ENCODE measurements at places on chromosomes 4 and X.

- no peak for DNase-seq
Measured at GRCh38 chrX:155314260-155314659, 20.2 kb downstream of the CLIC2 start.

GRCh38 chr4:52877036-52877435 is 14.9 kb downstream of the RASL11B start:
- no peak for DNase-seq

GRCh38 chr4:107937040-107937439 is 5.7 kb downstream of the CYP2U1 start:
- no peak for DNase-seq

DNA sequence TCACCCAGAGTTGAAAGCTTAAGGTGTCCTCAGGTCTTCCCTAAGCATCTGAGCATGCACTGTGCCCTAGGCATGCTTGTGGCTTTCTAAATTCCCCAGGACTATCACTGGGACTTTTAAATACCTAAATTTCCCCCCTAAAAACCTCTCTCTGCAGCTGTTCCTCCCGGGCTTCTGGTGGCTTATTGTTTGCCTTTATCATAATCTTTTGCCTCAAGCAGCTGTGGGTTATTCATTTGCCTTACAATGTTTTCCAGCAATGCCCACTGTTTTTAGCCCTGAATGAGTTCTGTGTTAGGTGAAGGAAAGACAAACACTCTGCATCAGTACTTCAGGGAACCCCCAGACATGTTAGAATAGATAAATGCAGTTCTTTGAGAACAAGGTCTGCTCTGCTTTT is 455.0 kb downstream of the ZIC3 start:
- no peak for DNase-seq

Data from right renal pelvis (tissue), 4 donors.